ENCODE measurements at places on chromosomes 3 and 15.

GRCh38 chr3:133115176-133115575 is 77.0 kb downstream of the TMEM108 start:
- DNase-seq, result no peak

DNA sequence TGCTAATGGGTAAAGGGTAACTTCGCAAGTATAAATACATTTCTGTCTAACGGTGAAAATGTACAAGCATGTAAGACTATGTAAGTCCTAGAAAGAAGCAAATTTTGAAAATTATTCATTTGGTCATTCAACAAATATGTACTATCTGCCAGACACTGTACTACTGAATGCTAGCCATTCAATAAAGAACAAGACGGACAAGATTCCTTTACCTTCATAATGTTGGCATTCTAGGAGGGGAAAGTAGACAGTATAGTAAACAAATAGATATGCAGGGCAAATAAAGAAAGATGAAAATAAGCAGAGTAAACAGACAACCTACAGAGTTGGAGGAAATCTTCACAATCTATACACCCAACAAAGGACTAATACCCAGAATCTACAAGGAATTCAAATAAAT is 32.7 kb downstream of the C3orf70 start:
- DNase-seq, result no peak

GRCh38 chr15:31217067-31217466 is 109.6 kb upstream of the KLF13 start:
- DNase-seq, result no peak

DNA sequence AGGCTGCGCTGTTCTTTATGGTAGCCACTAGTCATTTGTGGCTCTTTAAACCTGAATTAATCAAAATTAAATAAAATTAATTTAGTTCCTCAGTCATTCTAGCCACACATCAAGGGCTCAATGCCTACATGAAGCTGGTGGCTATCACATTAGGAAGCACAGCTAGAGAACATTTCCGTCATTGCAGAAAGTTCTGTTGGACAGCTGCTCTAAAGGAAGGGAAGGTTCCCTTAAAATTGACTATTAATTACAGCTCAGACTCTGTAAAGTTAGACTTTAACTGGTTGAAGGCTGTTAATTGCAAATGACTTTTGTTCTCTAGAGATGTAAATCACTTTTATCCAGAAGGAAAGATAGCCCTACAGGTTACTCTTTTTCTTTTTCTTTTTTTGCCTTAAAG is 202.7 kb upstream of the ADAMTS9 start:
- DNase-seq, result no peak

DNA sequence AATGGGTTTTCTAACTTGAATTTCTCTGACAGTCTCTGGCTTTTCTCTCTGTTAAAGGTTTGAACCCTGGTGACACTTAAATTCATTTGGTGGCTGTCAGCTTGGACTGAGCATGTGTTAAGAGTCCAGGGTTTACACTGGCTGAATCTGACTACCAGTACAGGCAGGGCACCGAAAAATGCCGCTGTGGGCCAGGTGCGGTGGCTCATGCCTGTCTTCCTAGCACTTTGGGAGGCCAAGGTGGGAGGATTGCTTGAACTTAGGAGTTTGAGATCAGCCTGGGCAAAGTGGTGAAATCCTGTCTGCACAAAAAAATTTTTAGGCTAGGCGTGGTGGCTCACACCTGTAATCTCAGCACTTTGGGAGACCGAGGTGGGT is 1.8 kb downstream of the MANF start:
- no peak for DNase-seq

DNA sequence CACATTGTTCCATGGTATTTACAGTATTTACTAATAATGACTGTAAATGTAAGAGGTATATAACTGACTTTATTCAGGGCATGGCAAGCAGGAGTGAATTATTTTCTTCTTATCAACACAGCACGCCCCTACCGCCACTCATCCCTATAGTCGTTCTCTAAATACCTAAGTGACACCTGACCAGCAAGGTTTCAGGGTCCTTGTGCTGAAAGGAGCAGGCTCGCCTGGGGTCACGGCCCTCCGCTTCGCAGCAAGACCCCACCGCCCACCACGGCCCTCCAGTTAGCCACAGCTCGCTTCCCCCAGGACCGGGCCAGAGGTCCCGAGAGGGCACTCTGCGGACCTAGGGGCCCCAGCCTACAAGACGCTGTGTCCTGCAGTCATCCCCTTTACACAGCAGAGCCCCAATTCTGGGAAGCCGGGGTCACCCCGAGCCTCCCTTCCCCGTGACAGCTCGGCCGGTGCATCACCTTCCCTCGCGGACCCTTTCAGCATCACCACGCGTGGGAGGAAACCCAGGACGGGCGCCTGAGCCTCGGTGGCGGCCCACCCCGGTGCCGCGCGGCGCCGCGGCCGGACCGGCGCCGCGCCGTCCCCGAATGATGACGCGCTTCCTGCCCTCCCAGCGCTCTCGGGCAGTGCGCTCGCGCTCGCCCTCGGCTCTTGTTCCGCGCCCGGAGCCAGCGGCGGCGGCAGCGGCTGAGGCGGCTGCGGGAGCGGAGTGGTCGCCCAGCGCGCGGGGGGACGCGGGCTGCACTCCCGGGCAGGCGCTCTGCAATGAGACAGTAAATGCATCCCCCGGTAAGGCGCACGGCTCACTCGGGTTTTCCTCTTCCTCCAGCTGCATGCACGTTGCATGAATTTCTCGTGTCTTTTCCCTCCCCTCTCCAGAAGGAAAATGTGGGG is 225.1 kb upstream of the C2CD4B start:
- peak; percentile 82 for DNase-seq

DNA sequence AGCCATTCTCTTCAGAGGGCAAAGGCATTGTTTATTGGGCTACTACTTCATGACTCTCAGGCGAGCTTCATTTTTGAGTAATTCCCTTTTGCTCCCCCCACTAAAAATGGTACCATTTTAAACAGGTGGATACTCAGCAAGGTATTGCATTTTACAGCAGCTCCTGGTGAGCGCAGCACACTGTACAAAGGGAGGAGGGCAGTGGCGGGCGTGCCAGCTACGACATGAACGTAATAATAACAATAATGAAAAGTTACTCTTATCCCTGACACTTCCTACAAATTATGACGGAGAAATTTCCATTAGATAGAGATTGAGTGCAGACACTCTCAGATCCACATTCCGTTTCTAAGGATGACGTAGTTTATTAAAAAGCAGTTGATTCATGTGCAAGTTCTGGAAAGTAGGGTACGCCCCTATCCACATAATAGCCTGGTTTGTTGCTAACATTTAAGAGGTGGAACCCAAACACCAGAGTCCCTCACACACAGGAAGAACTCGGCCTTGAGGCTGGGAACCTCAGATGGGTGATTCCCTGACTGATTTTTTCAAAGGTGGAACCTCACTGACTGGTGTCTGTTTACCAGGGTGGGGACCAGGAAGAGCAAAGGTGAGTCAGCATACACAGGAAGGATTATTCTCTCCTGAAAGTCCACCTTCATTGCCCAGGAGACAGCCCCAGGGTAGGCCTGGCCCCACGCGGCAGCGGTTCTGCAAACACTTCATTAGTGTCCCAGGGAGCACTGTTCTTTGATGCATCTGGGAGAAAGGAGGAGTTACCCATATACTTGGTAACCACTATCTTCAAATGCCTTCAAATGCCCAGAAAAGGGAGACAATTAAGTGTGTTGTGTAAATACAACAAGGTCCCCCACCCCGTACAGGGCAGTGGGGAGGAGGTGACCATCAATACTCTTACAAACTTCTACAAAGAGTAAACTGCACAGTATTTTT is 69.9 kb downstream of the LDHAL6B start:
- peak; percentile 98 for DNase-seq

DNA sequence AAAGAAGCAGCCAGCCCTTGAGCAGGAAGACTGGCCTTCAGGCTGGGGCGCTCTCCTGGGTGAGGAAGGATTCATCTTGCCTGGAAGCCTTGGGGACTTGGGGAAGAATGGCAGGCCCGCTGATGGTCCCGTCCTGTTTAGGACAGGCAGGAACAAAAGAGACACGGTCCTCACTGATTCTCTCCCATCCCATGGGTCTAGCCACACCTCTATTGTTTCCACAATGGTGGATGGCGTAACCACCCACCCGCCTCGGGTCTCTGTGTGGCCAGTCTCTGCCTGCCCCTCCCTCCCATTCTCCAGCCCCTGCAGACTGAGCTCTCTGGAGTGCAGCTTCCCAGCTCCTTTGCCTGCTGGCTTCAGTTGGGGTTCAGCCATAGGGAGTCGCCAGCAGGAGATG is 284.3 kb downstream of the UACA start:
- no peak for DNase-seq

- DNase-seq, result no peak
Observed at GRCh38 chr3:135851201-135852081, 114.1 kb upstream of the PPP2R3A start.

DNA sequence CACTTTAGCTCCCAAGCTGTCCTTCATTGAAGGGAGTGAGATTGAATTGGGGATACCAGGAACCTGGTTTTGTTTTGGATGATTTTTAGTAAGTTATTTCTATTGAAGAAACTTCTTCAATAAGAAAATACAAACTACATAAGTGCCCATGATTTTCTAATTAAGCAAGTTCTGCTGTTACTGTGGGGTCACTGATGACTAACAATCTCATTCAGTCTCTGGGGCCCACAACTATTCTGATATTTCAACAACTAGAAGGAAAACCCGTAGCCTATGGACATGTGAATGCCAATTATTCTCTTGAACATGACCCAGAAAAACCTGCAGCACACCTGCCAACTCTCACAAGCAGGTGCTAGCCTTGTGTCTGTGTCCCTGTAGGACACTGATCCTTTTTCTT is 184.6 kb downstream of the DCLK3 start:
- DNase-seq, result no peak

GRCh38 chr15:38555686-38556334 is 8.8 kb downstream of the RASGRP1 start:
- no peak for DNase-seq

GRCh38 chr3:57093489-57093888 is 33.0 kb downstream of the SPATA12 start:
- DNase-seq, result no peak

- peak; percentile 67 for DNase-seq
Observed at GRCh38 chr15:32828507-32829186, 110.8 kb downstream of the GREM1 start.

GRCh38 chr15:98773616-98774015 is 125.3 kb downstream of the IGF1R start:
- no peak for DNase-seq

- DNase-seq, result no peak
Observed at GRCh38 chr15:91897585-91898372, 44.3 kb downstream of the SLCO3A1 start.

All from A549 (cell line).